ENCODE measurements at places on chromosomes 13 and 19.

- H3K4me1 ChIP-seq, result peaks cover 5% of the 10 kb centered on the region
- H3K27ac ChIP-seq, result peak overlapping the region; percentile 68
- no peak for DNase-seq
- no peaks in the 10 kb centered on the region for H3K36me3 ChIP-seq
- H3K27me3 ChIP-seq, result no peaks in the 10 kb centered on the region
Measured at GRCh38 chr19:44850641-44851109, 4.6 kb downstream of the NECTIN2 start.

DNA sequence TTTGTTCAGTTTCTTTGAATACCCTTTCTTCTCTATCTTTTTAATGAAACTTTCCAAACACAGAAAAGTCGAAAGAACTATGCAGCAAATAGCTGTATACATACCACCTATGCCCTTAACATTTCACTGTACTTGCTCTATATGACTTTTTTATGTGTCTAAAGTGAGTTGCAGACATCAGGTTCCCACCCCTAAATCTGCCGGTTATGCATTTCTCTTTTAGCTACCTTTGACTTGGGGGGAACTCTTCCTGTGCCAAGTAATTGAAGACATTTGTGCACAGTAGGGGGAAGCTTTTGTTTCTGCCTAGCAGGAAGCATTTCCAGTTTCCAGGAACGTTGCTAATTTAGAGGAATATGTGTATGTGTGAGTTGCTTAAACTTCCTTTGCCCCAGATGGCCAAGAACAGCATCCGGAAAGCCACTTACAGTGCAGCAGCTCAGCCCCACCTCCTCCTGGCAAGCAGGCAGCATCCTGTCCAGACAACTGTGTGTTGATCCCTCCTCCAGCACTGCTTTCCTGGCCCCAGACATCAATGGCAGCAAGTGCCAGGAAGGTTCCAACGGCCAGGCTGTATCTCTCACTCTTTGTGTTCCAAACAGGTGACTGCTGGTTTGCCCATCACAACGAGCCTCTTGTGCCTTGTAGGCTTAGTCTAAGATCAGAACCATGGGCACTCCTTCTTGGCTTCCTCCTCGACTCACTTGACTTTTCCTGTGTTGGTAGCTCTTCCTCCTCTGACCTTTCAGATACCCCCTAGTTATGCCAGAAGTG, 14.7 kb upstream of the GRAMD1A start:
- no peaks in the 10 kb centered on the region for H3K36me3 ChIP-seq
- no peak overlapping the region for H3K4me3 ChIP-seq
- H3K27ac ChIP-seq, result peak overlapping the region; percentile 66

GRCh38 chr19:2251106-2252054, 2.3 kb downstream of the AMH start:
- H3K36me3 ChIP-seq, result peaks cover 7% of the 10 kb centered on the region
- H3K27me3 ChIP-seq, result peaks cover 24% of the 10 kb centered on the region
- H3K4me1 ChIP-seq, result peaks cover 13% of the 10 kb centered on the region
- H3K27ac ChIP-seq, result no peak overlapping the region

DNA sequence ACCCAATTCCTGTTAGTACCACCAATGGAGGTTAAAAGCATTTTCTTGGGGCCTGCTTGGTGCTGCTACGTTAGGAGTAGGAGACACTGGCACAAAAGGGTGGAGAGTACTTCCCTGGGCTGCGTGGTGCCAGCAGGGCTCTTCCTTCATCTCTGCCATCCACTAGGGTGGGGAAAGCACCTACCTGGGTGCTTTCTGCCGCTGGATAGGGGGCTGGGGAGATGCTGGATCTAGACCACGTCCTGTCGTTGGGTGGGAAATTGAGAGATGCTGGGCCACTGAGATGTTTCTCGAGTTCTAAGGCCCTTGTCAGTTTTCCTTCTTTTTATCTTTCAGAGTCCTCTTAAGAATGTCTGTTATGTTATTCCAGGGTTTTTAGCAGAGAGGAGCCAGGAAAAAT, 6.7 kb upstream of the FCGBP start:
- no peaks in the 10 kb centered on the region for H3K36me3 ChIP-seq
- no peaks in the 10 kb centered on the region for H3K4me1 ChIP-seq
- H3K27ac ChIP-seq, result no peak overlapping the region
- H3K4me3 ChIP-seq, result no peak overlapping the region
- no peak for DNase-seq

DNA sequence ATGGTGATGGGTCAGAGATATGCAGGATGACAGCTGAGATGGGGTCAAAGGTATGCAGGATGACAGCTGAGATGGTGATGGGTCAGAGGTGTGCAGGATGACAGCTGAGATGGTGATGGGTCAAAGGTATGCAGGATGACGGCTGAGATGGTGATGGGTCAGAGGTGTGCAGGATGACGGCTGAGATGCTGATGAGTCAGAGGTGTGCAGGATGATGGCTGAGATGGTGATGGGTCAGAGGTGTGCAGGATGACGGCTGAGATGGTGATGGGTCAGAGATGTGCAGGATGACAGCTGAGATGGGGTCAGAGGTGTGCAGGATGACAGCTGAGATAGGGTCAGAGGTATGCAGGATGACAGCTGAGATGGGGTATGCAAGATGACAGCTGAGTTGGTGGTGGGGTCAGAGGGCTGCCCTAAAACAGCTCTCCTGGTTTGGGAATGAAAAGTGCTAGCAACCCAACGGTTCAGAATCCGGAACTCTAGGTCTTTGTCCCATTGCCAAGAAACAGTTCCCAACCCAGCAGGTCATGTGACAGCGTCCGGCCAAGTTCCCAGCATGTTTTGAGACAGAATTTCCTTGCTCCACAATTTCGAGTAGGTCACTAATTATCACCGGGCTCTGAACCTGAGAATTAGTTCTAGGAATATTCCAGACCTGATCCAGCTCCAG, 3.2 kb downstream of the SELENOW start:
- no peaks in the 10 kb centered on the region for H3K36me3 ChIP-seq
- H3K4me3 ChIP-seq, result no peak overlapping the region
- no peaks in the 10 kb centered on the region for H3K4me1 ChIP-seq
